ENCODE measurements at places on chromosomes 2 and 18.

DNA sequence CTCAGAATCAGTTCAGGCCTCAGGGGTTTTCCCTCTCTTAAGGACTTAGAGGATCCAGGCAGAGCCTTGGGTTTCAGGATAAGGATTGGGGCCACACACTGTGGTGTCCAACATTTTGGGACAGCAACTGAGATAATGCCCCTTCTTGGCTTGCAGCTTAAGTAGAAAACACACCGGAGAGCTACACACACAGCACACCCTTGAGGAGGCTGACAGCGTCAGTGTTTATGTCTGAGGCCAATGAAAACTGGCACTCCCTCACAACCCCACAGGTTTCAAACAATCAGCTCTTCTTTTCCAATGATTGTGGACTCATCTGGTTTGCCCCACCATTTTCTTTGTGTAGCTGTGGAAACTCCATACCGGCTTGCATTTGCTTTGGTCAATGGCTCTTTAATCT, 257.7 kb downstream of the CDCA7 start:
- DNase-seq, result no peak

GRCh38 chr2:65409045-65409444, 23.4 kb downstream of the SPRED2 start:
- no peak for DNase-seq

- DNase-seq, result no peak
Measured at GRCh38 chr2:213252206-213252605, 32.1 kb upstream of the SPAG16 start.

- DNase-seq, result no peak
Measured at GRCh38 chr2:40831321-40831873, 379.5 kb upstream of the SLC8A1 start.

- DNase-seq, result no peak
Measured at GRCh38 chr2:11398750-11399437, 54.5 kb upstream of the ROCK2 start.

- DNase-seq, result no peak
Measured at GRCh38 chr2:241777686-241778627, 1.3 kb downstream of the GAL3ST2 start.

Measured in ascending aorta (tissue), 2 donors.